ENCODE measurements at places on chromosomes 7 and 10.

DNA sequence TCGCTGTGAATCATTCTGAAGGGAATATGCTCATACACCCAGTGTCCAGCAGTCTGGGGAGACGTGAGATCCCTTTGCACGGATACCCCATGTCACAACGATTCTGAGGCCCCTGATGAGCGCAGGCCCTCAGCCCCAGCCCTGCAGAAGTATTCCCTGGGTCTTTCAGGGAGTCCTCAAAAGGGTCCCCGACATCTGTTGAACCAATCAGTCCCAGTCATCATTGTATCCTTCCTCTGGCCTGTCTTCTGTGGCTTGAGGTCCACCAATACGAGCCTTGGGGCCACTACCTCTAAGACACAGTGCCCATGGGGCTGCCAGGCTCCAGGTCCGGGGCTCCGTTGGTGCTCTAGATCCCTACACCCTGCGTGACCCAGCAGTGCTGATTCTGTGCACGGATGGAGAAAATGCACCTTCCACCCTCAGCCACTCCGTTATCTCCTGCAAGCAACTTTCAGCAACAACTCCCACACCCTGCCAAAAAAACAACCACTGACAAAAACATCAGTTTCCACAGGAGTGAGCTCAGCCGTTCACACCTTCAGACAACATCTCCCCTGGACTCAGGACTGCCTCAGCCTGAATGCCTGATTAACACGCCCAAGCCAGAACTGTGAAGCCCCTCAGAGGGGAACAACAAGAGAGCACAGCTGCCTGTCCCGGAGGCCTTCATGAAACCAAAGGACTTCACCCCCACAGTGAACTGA, 46.9 kb upstream of the KDM7A start:
- DNase-seq = no peak

GRCh38 chr7:134873253-134873652, 93.8 kb downstream of the CALD1 start:
- no peak for DNase-seq

DNA sequence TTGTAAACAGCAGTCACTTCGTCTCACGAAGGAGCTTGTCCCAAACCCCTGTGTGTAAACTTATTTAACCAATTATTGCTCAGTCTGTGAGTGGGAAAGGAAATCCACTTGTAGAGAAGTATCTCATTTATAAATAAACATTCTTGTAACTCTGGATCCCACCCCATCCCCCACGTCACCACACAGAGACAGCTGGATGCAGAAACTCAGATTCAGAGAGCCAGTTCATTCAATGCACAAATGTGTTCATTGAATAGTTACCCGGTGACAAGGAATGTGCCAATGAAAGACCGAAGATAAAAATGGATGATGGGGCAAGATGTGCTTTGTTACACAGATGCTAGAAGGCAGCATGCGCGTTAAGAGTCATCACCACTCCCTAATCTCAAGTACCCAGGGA, 8.3 kb upstream of the OCM start:
- DNase-seq = no peak

DNA sequence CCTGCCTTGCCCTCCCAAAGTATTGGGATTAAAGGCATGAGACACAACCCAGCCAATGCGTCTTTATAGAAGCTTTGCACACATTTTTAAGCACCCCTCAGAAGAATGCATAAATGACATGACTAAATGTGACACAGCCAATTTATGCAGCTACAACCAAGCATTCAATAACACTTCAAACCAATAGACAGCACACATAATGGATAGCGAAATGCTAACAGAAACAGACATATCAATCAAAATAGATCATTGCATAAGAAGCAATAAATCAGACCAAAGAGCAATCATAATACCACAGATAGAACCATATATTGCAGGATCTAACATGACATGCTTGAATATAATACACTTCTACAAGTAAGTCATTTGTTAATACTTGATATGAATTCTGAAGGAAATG, 34.2 kb upstream of the AKR1B1 start:
- DNase-seq = no peak

GRCh38 chr7:112869111-112869774, 79.0 kb upstream of the TMEM168 start:
- peak; percentile 12 for DNase-seq

GRCh38 chr10:93844979-93845626, 48.7 kb upstream of the SLC35G1 start:
- DNase-seq = no peak

DNA sequence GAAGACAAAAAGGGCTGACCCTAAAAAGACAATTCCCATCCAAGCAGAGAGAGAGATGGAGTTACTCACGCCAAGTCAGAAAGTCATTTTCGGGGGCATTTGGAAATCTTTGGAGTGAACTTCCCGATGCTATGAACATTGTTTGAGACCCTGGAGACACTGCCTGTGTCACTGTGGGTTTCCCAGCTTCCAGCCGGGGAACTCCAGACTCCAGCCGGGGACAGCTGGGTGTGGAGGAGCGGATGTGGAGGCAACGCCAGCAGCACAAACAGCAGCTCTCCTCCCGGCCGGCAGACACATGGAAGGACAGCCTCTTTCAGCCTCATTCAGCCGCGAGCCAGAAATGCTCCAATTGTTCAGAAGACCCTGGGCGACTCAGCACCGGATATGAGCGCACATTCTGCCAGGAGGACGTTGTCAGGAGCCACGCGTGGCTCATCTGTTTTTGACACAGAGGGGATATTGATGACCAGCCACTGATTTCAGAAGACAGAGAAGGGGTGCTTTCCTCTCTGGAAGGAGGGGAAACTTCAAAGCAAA, 97.6 kb downstream of the PRPF18 start:
- no peak for DNase-seq

DNA sequence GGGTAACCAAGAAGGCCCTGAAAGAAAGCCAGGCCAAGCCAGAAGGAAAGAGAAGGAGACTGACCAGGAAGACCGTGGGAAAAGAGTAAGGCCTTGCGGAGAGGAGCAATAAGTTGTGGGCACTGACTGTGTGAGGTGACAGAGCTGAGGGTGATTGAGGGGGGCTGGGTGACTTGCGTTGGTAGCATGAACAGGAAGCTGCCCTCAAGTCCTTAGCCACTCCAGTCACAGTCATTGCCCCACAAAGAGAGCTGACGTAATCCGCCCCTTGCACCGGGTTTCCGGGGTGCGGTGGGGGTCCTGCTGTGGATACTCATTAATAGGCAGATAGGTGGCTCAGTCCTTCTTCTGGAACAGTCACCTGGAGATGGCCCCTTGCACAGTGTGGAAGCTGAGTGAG, 16.1 kb upstream of the DMBT1 start:
- DNase-seq = no peak
